ENCODE measurements at places on chromosomes 2 and 18. TPM values are rescaled to one million over a fixed set of nuclear protein-coding genes. Genes with fewer than 3 reads are reported as not detected.

- H3K4me1 ChIP-seq: no peaks in the 10 kb centered on the region
- no peak overlapping the region for H3K27ac ChIP-seq
- H3K36me3 ChIP-seq: peaks cover 92% of the 10 kb centered on the region
- no peaks in the 10 kb centered on the region for H3K27me3 ChIP-seq
Measured at GRCh38 chr2:216151313-216152025, 42.3 kb downstream of the XRCC5 start.

- no peaks in the 10 kb centered on the region for H3K4me1 ChIP-seq
- H3K4me3 ChIP-seq: no peak overlapping the region
- H3K27ac ChIP-seq: no peak overlapping the region
- no peak for DNase-seq
Measured at GRCh38 chr18:46566111-46566510, 90.9 kb downstream of the LOXHD1 start.

GRCh38 chr18:25247725-25248124, 104.2 kb downstream of the ZNF521 start:
- H3K27me3 ChIP-seq: no peaks in the 10 kb centered on the region
- H3K27ac ChIP-seq: no peak overlapping the region

GRCh38 chr2:60707750-60708371, 48.2 kb upstream of the PAPOLG start:
- no peaks in the 10 kb centered on the region for H3K36me3 ChIP-seq
- no peak overlapping the region for H3K27ac ChIP-seq
- no peaks in the 10 kb centered on the region for H3K27me3 ChIP-seq
- H3K4me1 ChIP-seq: no peaks in the 10 kb centered on the region
- H3K4me3 ChIP-seq: no peak overlapping the region

DNA sequence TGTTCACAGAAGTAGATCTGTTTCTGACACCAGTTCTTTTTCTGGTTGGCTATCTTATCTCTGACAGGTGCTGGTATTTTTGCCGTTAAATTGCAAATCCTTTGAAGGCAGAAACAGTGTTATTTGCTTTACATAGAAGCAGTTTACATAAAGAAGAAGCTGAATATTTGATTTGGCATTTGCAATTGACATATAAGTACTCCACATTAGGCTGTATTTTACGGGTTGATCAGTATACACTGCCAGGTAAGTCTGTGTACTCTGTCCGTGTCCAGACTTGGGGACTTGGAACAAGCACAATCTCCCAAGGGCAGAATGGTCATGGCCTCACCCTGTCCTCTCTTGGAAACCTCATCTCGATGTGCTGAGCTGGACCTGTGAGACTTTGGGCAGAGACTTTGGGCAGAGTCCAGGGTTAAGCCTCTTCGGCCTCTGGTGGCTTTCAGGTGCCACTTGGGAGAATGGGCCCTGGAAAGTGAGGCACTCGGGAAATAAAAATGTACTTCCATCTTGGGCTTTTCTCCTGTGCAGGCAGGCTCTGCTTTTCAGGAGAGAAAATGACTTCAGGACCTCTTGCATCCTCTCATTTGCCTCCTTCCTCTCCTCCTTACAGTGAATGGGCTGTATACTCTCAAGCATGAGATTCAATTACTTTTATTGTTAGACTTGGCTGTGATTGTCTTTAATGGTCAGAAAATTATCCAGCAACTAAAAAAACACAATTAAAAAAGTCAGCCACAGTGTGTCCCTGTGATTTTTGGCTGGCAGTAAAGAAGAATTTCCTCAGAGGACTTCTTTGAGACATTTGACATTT, 108.5 kb downstream of the RAPGEF4 start:
- H3K27me3 ChIP-seq: no peaks in the 10 kb centered on the region
- no peak overlapping the region for H3K4me3 ChIP-seq
- H3K36me3 ChIP-seq: no peaks in the 10 kb centered on the region
- H3K27ac ChIP-seq: no peak overlapping the region
- no peaks in the 10 kb centered on the region for H3K4me1 ChIP-seq

DNA sequence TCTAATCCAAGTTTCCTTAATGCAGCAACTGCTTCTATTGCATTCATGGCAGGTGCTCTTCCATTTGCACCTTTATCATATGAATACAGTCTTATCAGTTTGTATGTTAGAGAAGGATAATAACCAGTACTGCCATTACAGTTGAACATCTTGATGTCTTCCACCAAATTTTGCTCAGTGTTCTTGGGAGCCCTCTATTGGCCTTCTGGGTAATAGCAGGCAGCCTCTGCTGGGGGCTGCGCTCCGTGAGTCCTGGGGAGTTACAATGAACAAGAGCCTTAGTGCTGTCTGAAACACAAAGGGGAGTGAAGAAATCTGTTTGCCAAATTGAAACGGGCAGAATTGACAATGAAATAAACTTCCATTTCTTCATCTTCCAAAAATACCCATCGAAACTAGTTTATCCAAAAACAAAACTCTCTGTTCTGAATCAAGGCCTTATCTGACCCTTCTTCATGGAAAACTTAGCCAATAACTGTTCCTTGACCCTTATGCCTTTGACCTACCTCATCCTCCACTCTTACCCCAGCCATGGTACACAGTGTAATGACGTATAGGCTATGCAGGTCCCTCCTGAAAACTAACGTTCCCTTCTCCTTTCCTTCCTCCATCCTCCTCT, 79.9 kb downstream of the ALK start:
- no peaks in the 10 kb centered on the region for H3K4me1 ChIP-seq
- no peak overlapping the region for H3K27ac ChIP-seq
- DNase-seq: no peak
- no peak overlapping the region for H3K4me3 ChIP-seq
- H3K27me3 ChIP-seq: no peaks in the 10 kb centered on the region
- no peaks in the 10 kb centered on the region for H3K36me3 ChIP-seq

- peaks cover 11% of the 10 kb centered on the region for H3K4me1 ChIP-seq
- no peaks in the 10 kb centered on the region for H3K36me3 ChIP-seq
- no peaks in the 10 kb centered on the region for H3K27me3 ChIP-seq
- no peak overlapping the region for H3K4me3 ChIP-seq
- DNase-seq: no peak
Measured at GRCh38 chr2:11691076-11691660, 21.2 kb upstream of the NTSR2 start.

- H3K36me3 ChIP-seq: no peaks in the 10 kb centered on the region
- no peak overlapping the region for H3K4me3 ChIP-seq
- no peak for DNase-seq
- H3K27ac ChIP-seq: no peak overlapping the region
- H3K27me3 ChIP-seq: no peaks in the 10 kb centered on the region
Measured at GRCh38 chr2:8324164-8324856, 357.5 kb upstream of the ID2 start.

- no peak overlapping the region for H3K4me3 ChIP-seq
- DNase-seq: no peak
- no peaks in the 10 kb centered on the region for H3K36me3 ChIP-seq
- H3K27me3 ChIP-seq: no peaks in the 10 kb centered on the region
Measured at GRCh38 chr2:43467891-43468290, 127.9 kb downstream of the THADA start.

Gene HOXD8
- total RNA-seq: 2.6 TPM

Gene SLC30A3
- total RNA-seq: 0.58 TPM

Gene HOXD3
- 1.7 TPM for total RNA-seq

Gene IGFBP2
- total RNA-seq: 46.1 TPM

Gene RNF152
- 21.2 TPM for total RNA-seq

Gene CDK5R2
- not detected for total RNA-seq

Gene CRYBA2
- not detected for total RNA-seq

Gene ANKRD29
- total RNA-seq: 72.0 TPM

Gene DTNA
- 21.8 TPM for total RNA-seq

All from upper lobe of right lung (tissue), 1 donor.